Hair follicular keratinocyte (primary cell): ENCODE measurements at places on chromosomes 12 and 14. TPM values are rescaled to one million over a fixed set of nuclear protein-coding genes. Genes with fewer than 3 reads are reported as not detected.

TEAD4 gene
- total RNA-seq = 17.3 and 34.2 TPM in 2 replicates

P2RX7 gene
- total RNA-seq = 0.16 and 0.34 TPM in 2 replicates

PROX2 gene
- total RNA-seq = not detected in 2 replicates

PTPRO gene
- 0.08 and 0.30 TPM in 2 replicates for total RNA-seq

AMDHD1 gene
- total RNA-seq = 0.39 and 0.46 TPM in 2 replicates

TAMALIN gene
- total RNA-seq = 0.23 and 0.27 TPM in 2 replicates

HOXC6 gene
- 0.72 and 0.78 TPM in 2 replicates for total RNA-seq

FAM222A gene
- total RNA-seq = 0.72 TPM in 1 of 2 replicates, not detected in the other

SDSL gene
- 3.3 and 9.1 TPM in 2 replicates for total RNA-seq

MMP19 gene
- total RNA-seq = 3.8 and 8.1 TPM in 2 replicates

LUM gene
- 0.55 and 7.5 TPM in 2 replicates for total RNA-seq

HOXC9 gene
- 3.5 and 5.2 TPM in 2 replicates for total RNA-seq

TAS2R31 gene
- 0.39 TPM in 1 of 2 replicates, not detected in the other for total RNA-seq

RNASE9 gene
- total RNA-seq = not detected in 2 replicates

CBLN3 gene
- 0.11 and 0.31 TPM in 2 replicates for total RNA-seq

CLEC6A gene
- total RNA-seq = not detected in 2 replicates

KRT74 gene
- not detected in 2 replicates for total RNA-seq

FGFR1OP2 gene
- total RNA-seq = 25.8 and 37.1 TPM in 2 replicates

VEZT gene
- 68.8 and 98.6 TPM in 2 replicates for total RNA-seq

NKX2-1 gene
- total RNA-seq = not detected in 2 replicates

SLC25A29 gene
- 18.4 and 24.6 TPM in 2 replicates for total RNA-seq

CEP290 gene
- total RNA-seq = 4.0 and 10.5 TPM in 2 replicates

CCDC177 gene
- total RNA-seq = not detected in 2 replicates

KRT3 gene
- not detected in 2 replicates for total RNA-seq

PLEK2 gene
- total RNA-seq = 370 and 371 TPM in 2 replicates

DAO gene
- not detected in 2 replicates for total RNA-seq

ANKRD33 gene
- not detected in 2 replicates for total RNA-seq

MBD6 gene
- 2.7 and 3.3 TPM in 2 replicates for total RNA-seq

NANOG gene
- total RNA-seq = not detected in 2 replicates

MANSC4 gene
- not detected in 2 replicates for total RNA-seq

GLIPR1L1 gene
- not detected in 2 replicates for total RNA-seq

ALX1 gene
- not detected in 2 replicates for total RNA-seq

CRIP2 gene
- total RNA-seq = 67.7 and 141 TPM in 2 replicates

ZNF641 gene
- 6.9 and 11.1 TPM in 2 replicates for total RNA-seq

RPGRIP1 gene
- total RNA-seq = not detected in 2 replicates

AQP6 gene
- total RNA-seq = 0.47 TPM in 1 of 2 replicates, not detected in the other

KSR2 gene
- not detected in 2 replicates for total RNA-seq

PTGDR gene
- not detected in 2 replicates for total RNA-seq
